ENCODE measurements at places on chromosomes 13 and 19.

- no peak for DNase-seq
Measured at GRCh38 chr13:71771144-71771543, 95.9 kb downstream of the DACH1 start.

DNA sequence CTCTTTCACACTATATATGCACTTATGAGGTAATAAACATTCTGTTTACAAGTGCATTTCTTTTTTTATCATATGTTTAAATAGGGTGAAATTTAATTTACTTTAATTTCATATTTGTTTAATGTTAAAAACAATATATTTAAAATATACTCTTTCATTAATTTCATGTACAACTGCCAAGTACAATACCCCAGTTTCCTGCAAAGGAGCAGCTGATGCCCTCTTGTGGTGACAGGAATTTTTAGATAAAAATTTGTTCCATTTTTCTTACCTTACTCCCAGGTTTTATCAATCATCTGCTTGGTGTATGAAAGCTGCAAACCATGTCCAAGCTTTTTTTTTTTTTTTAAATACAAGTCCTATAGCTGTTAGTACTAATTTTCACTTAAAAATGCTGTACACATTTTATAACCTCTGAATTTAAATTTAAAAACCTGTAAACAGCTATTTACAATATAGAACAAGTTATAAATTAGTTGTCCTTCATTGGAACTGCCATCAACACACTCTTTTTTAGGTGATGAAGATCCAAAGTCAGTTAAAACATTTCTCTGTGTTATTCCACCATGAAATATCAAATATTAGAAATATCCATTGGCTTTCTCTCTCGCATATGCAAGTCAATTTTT, 4.9 kb downstream of the PCDH20 start:
- no peak for DNase-seq

- no peak for DNase-seq
Measured at GRCh38 chr19:44306283-44306682, 1.5 kb upstream of the ZNF235 start.

DNA sequence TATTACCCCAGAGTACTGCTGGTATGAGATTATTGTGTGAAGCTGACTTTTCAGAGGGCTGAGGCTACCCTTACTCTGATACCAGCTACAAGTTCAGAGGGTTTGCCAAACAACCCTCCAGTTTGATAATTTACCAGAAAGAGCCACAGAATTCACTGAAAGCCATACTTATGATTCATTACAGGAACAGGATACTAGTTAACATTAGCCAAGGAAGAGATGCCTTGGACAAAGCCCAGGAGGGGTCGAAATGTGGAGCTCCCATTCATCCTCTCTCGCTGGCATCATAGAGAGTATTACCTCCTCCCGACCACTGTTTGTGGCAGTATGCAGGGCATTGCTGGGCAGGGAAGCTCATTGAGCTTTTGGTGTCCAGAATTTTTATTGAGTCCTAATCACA, 364.3 kb downstream of the KCNRG start:
- no peak for DNase-seq

GRCh38 chr13:110922506-110922905, 7.6 kb upstream of the ANKRD10 start:
- no peak for DNase-seq
